ENCODE measurements at places on chromosomes 2 and 18. TPM values are rescaled to one million over a fixed set of nuclear protein-coding genes. Genes with fewer than 3 reads are reported as not detected.

GNAL gene
- 14.3 TPM for total RNA-seq

RAB6D gene
- total RNA-seq = 0.77 TPM

TMEM247 gene
- total RNA-seq = not detected

IFIH1 gene
- 14.7 TPM for total RNA-seq

CPO gene
- total RNA-seq = 2.5 TPM

SOCS6 gene
- 31.4 TPM for total RNA-seq

PPM1B gene
- total RNA-seq = 65.4 TPM

CCDC68 gene
- 20.8 TPM for total RNA-seq

GREB1L gene
- 2.0 TPM for total RNA-seq

LRP1B gene
- total RNA-seq = 0.91 TPM

KCNF1 gene
- total RNA-seq = 1.0 TPM

GRCh38 chr2:232321156-232321816 lies 57.3 kb upstream of the ALPP start:
- H3K27ac ChIP-seq = peak overlapping the region; percentile 82
- H3K4me3 ChIP-seq = no peak overlapping the region
- peaks cover 41% of the 10 kb centered on the region for H3K4me1 ChIP-seq
- no peaks in the 10 kb centered on the region for H3K36me3 ChIP-seq
- no peaks in the 10 kb centered on the region for H3K27me3 ChIP-seq
- no peak for DNase-seq

DNA sequence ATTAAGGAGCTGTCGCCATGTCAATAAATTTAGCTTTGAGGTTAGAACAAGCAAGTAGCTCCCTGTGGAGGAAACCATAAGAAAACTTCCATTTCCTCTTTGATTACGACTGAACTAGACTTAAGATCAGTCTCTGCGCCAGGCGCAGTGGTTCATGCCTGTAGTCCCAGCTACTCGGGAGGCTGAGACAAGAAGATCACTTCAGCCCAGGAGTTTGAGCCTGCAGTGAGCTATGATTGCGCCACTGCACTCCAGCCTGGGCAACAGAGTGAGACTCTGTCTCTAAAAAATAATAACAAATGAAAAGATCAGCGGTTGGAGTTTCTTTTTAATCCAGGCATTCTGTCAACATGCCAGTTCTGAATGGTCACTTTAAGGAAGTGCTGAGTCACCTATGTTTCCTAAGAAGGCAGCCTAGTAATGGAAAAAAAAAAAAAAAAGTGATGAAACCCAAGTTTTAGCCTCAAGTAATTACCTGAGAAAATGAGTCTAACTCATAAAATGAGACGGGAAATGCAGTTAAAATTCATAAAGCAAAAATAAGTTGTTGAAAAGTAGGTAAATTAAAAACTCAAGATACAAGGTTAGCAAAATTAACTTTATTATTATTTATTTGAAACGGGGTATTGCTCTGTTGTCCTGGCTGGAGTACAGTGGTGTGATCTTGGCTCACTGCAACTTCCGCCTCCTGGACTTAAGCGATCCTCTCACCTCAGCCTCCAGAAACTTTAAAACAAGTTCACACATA lies 10.2 kb downstream of the C18orf32 start:
- no peaks in the 10 kb centered on the region for H3K27me3 ChIP-seq
- DNase-seq = no peak
- no peak overlapping the region for H3K27ac ChIP-seq
- H3K36me3 ChIP-seq = no peaks in the 10 kb centered on the region

- no peak overlapping the region for H3K4me3 ChIP-seq
- no peaks in the 10 kb centered on the region for H3K36me3 ChIP-seq
- H3K4me1 ChIP-seq = no peaks in the 10 kb centered on the region
- no peak overlapping the region for H3K27ac ChIP-seq
- no peaks in the 10 kb centered on the region for H3K27me3 ChIP-seq
Measured at GRCh38 chr2:199329031-199329430, 128.7 kb downstream of the SATB2 start.

- H3K36me3 ChIP-seq = no peaks in the 10 kb centered on the region
- H3K27me3 ChIP-seq = no peaks in the 10 kb centered on the region
- no peak for DNase-seq
- H3K27ac ChIP-seq = no peak overlapping the region
- H3K4me3 ChIP-seq = no peak overlapping the region
Measured at GRCh38 chr18:62609764-62610163, 86.9 kb downstream of the ZCCHC2 start.

DNA sequence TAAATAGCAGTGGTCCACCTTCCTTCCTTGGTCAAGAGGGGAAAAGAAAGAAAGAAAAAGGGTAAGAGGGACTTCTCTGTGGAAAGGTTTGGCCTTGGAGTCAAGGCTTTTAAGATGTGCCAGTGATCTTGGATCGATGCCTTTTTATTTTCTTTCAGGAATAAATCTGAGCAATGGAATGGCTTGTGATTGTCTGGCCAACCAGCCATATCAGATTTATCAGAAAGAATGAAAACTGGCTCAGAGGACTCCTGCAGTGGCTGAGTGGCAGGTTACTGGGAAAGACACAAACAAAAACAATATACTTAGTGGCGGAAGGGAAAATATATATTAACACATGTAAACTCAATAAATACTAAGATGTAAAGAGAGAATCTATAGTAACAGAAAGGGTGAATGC lies 4.3 kb downstream of the ERBB4 start:
- DNase-seq = no peak
- no peak overlapping the region for H3K27ac ChIP-seq
- H3K36me3 ChIP-seq = no peaks in the 10 kb centered on the region
- H3K4me3 ChIP-seq = no peak overlapping the region
- H3K27me3 ChIP-seq = no peaks in the 10 kb centered on the region

DNA sequence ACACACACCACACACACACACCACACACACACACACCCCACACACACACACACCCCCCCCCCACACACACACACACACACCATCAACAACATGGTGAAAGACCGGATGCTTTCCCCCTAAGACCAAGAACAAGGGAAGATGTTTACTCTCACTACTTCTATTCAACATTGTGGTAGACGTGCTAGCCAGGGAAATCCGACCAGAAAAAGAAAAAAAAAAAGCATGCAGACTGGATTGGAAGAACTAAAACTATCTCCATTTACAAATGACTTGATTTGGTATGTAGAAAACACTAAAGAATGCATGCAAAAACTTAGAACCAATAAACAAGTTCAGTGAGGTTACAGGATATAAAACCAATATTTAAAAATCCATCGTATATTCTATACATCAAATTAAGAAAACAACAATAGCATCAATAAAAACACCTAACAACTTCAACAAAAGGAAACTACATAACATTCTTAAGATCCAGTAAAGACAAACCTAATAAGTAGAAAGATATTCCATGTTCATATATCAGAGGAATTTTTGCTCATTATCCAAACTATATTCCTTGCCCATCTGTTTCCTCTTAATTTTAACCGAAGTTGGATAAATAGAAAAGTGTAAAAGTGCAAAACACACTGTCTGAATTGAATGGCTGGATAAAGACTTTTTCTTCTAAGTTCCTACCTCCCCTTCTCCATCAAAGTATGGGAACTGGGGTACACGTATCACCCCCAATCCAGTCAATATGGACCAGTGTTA lies 51.5 kb upstream of the RNU4ATAC start:
- no peak for DNase-seq
- H3K27ac ChIP-seq = no peak overlapping the region
- H3K36me3 ChIP-seq = no peaks in the 10 kb centered on the region
- H3K27me3 ChIP-seq = no peaks in the 10 kb centered on the region
- no peaks in the 10 kb centered on the region for H3K4me1 ChIP-seq

DNA sequence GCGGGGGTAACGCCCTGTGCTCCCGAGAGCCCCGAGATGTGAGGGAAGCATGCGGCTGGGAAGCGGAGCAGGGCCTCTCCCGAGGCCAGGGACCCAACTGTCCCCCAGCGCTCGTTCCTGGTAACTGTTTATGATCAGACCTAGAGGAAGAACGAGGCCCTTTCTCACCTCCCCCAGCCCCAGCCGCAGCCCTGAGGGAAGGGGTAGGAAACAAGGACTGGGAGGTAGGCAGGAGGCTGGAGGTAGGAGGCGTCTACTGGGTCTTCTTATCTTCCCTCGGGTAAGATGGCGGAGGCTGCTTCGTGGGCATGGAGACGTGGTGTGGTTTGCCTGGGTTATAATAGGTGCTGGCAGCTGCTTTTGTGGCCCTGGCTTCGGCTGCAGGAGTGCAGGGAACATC lies 335.8 kb downstream of the ZNF521 start:
- no peaks in the 10 kb centered on the region for H3K4me1 ChIP-seq
- no peak overlapping the region for H3K27ac ChIP-seq
- H3K27me3 ChIP-seq = no peaks in the 10 kb centered on the region
- H3K36me3 ChIP-seq = no peaks in the 10 kb centered on the region

GRCh38 chr2:165068487-165068757 lies 113.1 kb upstream of the SLC38A11 start:
- no peak for DNase-seq
- no peak overlapping the region for H3K4me3 ChIP-seq
- H3K27me3 ChIP-seq = no peaks in the 10 kb centered on the region
- no peaks in the 10 kb centered on the region for H3K4me1 ChIP-seq

- H3K27me3 ChIP-seq = no peaks in the 10 kb centered on the region
- DNase-seq = no peak
- no peaks in the 10 kb centered on the region for H3K4me1 ChIP-seq
- no peak overlapping the region for H3K4me3 ChIP-seq
- H3K36me3 ChIP-seq = no peaks in the 10 kb centered on the region
Measured at GRCh38 chr2:2059199-2059598, 271.9 kb downstream of the MYT1L start.

- no peaks in the 10 kb centered on the region for H3K4me1 ChIP-seq
- no peak overlapping the region for H3K27ac ChIP-seq
- no peak for DNase-seq
- H3K4me3 ChIP-seq = no peak overlapping the region
- H3K36me3 ChIP-seq = no peaks in the 10 kb centered on the region
- H3K27me3 ChIP-seq = no peaks in the 10 kb centered on the region
Measured at GRCh38 chr2:236641051-236641726, 71.6 kb downstream of the ACKR3 start.

DNA sequence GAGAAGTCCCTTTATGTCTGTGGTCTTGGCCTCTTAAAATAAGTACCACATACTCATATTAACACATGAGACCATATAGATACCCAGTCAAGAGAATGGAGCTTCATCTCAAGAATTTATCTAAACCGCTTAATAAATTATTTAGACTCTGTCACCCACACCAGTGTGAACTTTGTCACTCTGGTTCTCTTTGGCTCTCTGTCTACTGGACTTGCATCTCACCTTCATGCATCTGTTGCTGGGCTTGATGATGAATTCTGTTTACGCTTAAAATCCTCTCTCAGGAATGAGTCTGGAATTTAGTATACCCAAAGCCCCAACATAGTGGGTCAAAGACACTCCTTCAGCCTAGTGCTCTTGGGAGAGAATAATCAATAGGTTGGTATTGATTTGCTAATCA lies 73.9 kb downstream of the SETBP1 start:
- no peaks in the 10 kb centered on the region for H3K4me1 ChIP-seq
- H3K27ac ChIP-seq = no peak overlapping the region
- no peaks in the 10 kb centered on the region for H3K27me3 ChIP-seq
- no peak overlapping the region for H3K4me3 ChIP-seq
- no peak for DNase-seq

- no peaks in the 10 kb centered on the region for H3K4me1 ChIP-seq
- no peaks in the 10 kb centered on the region for H3K36me3 ChIP-seq
- no peak overlapping the region for H3K4me3 ChIP-seq
- DNase-seq = no peak
Measured at GRCh38 chr2:212005085-212005671, 533.4 kb downstream of the ERBB4 start.

GRCh38 chr18:58225101-58225500 lies 181.1 kb downstream of the NEDD4L start:
- H3K27me3 ChIP-seq = no peaks in the 10 kb centered on the region
- H3K27ac ChIP-seq = peak overlapping the region; percentile 69
- H3K36me3 ChIP-seq = no peaks in the 10 kb centered on the region
- peaks cover 18% of the 10 kb centered on the region for H3K4me1 ChIP-seq

- no peaks in the 10 kb centered on the region for H3K27me3 ChIP-seq
- no peak overlapping the region for H3K4me3 ChIP-seq
- H3K4me1 ChIP-seq = no peaks in the 10 kb centered on the region
Measured at GRCh38 chr2:43041661-43042360, 184.6 kb downstream of the ZFP36L2 start.

DNA sequence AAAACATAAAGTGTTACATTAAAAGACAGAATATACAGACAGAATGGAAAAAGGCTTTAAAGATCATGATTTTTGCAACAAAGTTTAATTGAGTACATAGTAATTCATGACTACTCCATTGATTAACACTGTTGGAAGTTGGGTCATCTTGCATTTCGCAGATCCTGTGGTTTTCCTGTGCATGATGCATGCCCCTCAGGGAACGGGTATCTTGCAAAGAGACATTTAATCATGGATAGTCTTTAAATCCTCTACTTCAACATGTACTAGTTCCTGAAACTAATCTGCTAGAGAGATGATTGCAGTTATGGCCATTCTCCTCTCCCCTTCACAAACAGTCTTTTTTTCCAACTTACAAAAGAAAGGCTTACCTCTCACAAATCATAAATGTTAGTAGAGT lies 155.6 kb upstream of the DSEL start:
- no peaks in the 10 kb centered on the region for H3K4me1 ChIP-seq
- H3K4me3 ChIP-seq = no peak overlapping the region
- H3K27ac ChIP-seq = no peak overlapping the region
- DNase-seq = no peak

- H3K4me3 ChIP-seq = no peak overlapping the region
- H3K27me3 ChIP-seq = no peaks in the 10 kb centered on the region
- H3K36me3 ChIP-seq = no peaks in the 10 kb centered on the region
- H3K27ac ChIP-seq = no peak overlapping the region
Measured at GRCh38 chr2:141496810-141497209, 634.0 kb downstream of the LRP1B start.

GRCh38 chr2:105384216-105384615 lies 14.6 kb downstream of the FHL2 start:
- H3K27me3 ChIP-seq = no peaks in the 10 kb centered on the region
- peak overlapping the region; percentile 59 for H3K27ac ChIP-seq

DNA sequence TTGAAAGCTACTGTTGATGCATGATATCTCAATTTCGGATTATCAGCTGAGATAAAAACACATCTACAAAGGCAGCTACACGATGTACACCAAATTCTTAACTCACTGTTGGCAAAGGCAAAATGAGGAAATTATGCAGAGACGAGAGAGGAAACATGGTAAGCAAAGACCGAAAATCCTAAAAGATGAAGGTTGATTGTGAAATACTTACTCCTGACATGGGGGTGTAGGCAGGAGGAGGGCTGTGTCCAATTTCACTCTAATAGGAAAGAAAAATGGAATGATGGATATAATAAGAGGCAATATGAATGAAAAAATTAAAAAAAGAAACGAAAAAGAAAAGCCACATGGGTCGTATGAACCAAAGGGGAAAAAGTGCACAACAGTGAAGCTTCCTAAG lies 831.3 kb downstream of the CPS1 start:
- no peak for DNase-seq
- H3K27ac ChIP-seq = no peak overlapping the region
- H3K4me3 ChIP-seq = no peak overlapping the region

- no peaks in the 10 kb centered on the region for H3K36me3 ChIP-seq
- DNase-seq = no peak
- H3K4me3 ChIP-seq = no peak overlapping the region
- H3K27ac ChIP-seq = no peak overlapping the region
- H3K4me1 ChIP-seq = no peaks in the 10 kb centered on the region
- no peaks in the 10 kb centered on the region for H3K27me3 ChIP-seq
Measured at GRCh38 chr2:133377021-133377481, 191.2 kb downstream of the NCKAP5 start.

- no peak for DNase-seq
- no peaks in the 10 kb centered on the region for H3K4me1 ChIP-seq
- H3K36me3 ChIP-seq = no peaks in the 10 kb centered on the region
- H3K27ac ChIP-seq = no peak overlapping the region
Measured at GRCh38 chr2:60661073-60661738, 94.9 kb upstream of the PAPOLG start.

- H3K36me3 ChIP-seq = no peaks in the 10 kb centered on the region
- no peak for DNase-seq
- H3K4me1 ChIP-seq = no peaks in the 10 kb centered on the region
- no peak overlapping the region for H3K4me3 ChIP-seq
- H3K27ac ChIP-seq = no peak overlapping the region
Measured at GRCh38 chr2:240875228-240876034, 6.8 kb downstream of the AGXT start.

All from prostate gland (tissue), 2 donors.